Stomach (tissue), 19 donors: ENCODE measurements at places on chromosomes 6 and 20. TPM values are rescaled to one million over a fixed set of nuclear protein-coding genes. Genes with fewer than 3 reads are reported as not detected.

The NMBR gene
- total RNA-seq, result not detected

GRCh38 chr6:37105148-37106050, 64.6 kb upstream of the PIM1 start:
- DNase-seq, result no peak

GRCh38 chr20:16712511-16712947, 17.3 kb upstream of the SNRPB2 start:
- DNase-seq, result no peak

The BMP2 gene
- total RNA-seq, result 1.2 TPM

GRCh38 chr6:154206141-154206540, 150.5 kb downstream of the IPCEF1 start:
- DNase-seq, result no peak

The GRIK2 gene
- 7.7 TPM for total RNA-seq

The C20orf96 gene
- total RNA-seq, result 23.9 TPM

The RSPH3 gene
- total RNA-seq, result 5.2 TPM

DNA sequence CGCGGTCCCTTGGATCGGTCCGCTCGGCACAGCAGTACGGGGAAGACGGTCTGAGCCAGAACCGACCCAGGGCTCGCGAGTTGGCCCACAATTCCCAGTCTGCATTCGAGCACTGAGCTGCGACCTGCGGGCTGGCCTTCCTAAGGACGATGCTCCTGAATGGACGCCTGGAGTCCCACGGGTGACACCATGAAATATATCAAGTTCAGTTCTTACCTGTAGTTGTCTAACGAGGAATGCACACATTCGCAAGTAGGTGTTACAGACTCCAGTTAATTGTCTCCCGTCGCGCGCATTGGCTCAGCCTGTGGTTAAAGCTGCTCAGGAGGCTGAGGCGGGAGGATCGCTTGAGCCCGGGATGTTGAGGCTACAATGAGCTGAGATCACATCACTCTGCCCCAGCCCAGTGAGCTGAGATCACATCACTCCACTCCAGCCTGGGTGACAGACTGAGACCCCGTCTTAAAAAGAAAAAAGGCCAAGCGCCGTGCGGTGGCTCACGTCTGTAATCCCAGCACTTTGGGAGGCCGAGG, 802 bp downstream of the PEX7 start:
- no peak for DNase-seq

The FUT9 gene
- under 0.01 TPM for total RNA-seq
